ENCODE measurements at places on chromosomes 5 and 9.
A peak's percentile ranks its signal among the peaks of the same experiment; 100 is the strongest.

DNA sequence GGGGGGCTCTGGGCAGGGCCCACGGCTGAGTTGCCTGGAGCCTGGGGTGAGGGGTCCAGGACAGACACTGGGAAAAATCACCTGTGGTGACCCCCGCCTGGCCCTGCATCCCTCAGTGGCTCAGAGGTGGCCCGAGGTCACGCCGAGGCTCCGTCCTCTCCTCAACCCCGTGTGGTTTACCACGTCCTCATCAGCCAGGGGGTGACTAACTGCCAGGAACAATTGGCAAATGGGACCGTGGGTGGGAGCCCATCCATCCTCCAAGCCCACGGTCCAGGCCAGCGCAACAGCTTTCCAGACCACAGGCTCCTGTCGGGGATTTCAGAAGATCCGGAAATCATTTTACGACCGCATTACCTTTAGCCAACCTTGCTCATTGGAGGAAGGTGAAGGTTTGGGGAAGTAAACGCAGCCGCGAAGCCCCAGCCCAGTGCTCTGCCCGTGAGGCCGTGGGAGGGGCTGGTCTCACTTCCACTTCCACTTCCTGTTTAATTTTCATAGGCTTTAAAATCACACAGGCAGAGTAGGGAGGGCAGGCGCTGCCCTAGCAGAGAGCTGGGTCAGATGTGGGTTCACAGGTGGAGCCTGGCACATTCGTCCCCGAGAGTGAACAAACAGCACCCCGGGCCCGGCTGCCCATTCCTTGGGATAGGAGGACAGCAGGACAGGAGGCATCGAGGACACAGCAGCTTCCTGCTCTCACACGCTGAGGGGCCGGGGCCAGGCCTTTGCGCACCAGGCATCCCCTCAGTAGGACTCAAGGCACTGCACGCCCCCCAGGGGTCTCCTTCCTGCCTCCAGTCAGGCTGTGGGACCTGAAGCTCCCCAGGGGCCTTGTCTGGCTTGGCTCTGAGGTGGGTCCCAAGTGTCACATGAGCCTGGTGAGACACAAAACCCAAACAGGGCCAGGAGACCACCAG, 19.8 kb upstream of the SLC9A3 start:
- DNase-seq: peak; percentile 65

DNA sequence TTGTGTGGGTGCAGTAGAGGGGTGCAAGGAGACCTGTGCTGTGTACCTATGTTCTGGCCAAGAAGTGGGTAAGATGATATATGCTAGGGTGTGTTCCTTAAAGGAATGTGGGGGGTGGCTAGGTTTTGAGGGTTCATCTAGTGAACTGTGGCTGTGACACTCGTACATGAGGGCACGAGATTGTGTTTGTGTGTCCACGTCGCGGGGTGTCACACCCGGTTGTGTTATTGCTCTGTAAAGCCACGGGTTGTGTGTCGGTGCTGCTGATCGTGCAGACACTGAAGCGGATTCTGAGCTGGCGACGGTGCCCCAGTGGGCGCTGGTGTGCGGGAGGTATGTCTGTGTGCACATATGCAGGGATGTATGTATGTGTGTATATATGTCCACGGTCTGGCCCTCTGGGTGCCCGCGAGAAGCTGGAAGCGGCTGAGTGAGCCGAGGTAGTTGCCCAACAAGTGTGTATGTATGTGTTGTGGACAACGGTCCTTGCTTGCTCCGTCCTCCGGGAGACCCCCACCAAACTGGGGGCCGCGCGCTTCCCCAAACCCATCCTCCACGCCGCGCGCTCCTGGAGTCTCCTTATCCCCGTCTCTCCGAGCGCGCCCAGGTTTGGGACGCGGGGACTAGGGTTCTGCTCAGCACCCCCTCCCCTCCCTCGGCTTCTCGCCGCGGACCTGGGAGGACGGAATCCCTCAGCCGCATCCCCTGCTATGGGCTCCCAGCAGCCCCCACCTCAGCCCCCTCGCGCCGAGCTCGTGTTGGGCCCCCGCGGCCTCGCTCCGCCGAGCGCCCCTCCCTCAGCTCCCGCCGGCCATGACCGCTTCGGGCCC, 639 bp downstream of the PCDH1 start:
- DNase-seq: peak; percentile 56

- DNase-seq: no peak
Measured at GRCh38 chr5:135978212-135978631, 23.4 kb upstream of the LECT2 start.

- no peak for DNase-seq
Measured at GRCh38 chr9:20604562-20604961, 17.7 kb downstream of the MLLT3 start.

DNA sequence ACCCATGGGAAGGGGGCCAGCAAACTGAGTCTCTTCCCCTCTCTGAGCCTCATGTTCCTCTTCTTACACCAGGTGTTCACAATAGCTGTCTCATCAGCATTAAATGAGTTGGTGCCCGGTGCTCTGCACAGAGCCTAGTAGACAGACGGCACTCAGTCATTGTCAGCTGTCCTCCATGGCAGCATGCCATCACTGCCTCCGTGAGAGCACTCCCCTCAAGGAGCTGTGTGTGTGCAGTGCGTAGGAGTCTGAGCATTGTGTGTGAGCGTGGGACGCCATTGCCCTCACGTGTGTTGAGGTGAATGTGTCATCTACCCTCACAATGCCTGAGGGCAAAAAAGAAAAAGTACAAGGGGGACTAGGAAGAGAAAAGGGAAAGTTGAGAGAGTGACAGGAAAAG, 536.5 kb downstream of the CDK5RAP2 start:
- DNase-seq: no peak

GRCh38 chr5:120314191-120314590, 149.9 kb upstream of the PRR16 start:
- no peak for DNase-seq

DNA sequence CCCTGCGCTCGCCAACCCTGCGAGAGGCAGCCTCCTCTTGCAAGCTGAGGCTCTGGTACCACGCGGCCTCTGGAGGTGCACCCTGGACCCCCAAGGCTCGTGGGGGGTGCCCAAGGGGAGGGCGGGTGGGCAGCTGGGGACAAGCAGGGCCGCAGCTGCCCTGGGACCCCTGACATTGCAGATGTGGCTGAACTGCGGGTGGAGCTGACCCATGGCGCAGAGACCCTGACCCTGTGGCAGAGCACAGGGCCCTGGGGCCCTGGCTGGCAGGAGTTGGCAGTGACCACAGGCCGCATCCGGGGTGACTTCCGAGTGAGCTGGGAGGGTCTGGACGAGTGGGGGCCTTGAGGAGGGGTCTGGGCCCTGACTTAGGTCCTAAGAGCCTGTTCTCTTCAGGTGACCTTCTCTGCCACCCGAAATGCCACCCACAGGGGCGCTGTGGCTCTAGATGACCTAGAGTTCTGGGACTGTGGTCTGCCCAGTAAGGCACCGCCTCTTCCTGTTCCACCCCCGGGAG, 1.5 kb downstream of the MAMDC4 start:
- DNase-seq: no peak

GRCh38 chr5:39624890-39625289, 200.1 kb upstream of the DAB2 start:
- DNase-seq: no peak

GRCh38 chr9:117412841-117413240, 2.0 kb downstream of the ASTN2 start:
- DNase-seq: no peak

- DNase-seq: no peak
Measured at GRCh38 chr5:31860726-31861433, 221.9 kb downstream of the PDZD2 start.

DNA sequence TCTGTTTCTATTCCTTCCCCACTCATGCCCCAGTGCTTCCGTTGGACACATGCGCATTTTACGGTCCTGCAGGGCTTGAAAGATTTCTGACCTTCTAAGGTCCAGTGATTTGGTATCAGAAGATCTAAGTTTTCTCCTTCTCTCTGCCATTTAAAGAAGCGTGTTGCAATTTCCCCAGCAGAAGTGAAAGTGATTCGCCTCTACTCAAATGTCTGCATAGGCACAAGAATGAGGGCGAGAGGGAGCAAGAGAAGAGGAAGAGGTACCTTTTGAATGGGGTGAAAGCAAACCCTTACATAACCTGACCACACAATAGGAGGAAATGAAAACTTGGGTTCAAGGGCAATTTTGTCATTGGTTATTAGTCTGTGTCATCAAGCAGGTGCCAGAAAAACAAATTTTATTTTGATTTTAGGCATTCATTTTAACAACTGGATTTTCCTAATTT, 31.7 kb upstream of the NR3C1 start:
- DNase-seq: peak; percentile 77

DNA sequence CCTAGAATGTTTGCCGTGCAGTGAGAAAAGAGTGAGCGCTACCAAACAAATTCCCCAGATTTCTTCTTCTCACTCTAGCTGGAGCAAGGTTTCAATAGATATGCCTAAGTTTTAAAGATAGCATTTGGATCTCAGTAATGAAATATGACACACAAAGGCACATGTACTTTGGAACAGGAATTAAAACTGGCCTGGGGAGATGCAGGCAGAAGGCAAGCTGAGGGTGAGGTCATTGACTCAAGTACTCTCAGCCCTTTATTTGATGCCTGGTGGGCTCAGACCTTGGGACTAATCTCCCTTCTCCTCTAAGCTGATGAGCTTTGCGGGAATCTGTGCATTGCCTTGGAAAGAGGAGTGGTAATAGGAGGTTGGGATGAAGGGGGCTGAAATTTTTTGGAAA, 323.3 kb upstream of the SLC30A5 start:
- no peak for DNase-seq

DNA sequence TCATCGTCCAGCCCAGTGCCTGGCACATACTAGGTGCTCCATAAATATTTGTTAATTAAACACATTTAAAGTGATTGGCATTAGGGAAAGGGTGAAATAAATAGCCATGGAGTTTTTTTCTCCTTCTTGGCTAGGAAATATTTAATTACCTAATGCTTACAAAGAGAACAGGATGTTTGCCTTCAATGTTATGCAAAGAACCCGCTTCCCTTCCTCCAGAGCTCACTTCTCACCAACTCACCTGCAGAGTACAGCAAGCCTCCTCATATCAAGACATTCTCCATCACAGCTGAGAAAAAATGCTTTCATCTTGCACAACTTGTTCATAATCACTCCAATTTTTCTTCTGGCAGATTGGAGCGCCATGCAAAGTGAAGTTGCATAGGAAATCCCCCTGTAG, 161.7 kb upstream of the STK32A start:
- DNase-seq: no peak

DNA sequence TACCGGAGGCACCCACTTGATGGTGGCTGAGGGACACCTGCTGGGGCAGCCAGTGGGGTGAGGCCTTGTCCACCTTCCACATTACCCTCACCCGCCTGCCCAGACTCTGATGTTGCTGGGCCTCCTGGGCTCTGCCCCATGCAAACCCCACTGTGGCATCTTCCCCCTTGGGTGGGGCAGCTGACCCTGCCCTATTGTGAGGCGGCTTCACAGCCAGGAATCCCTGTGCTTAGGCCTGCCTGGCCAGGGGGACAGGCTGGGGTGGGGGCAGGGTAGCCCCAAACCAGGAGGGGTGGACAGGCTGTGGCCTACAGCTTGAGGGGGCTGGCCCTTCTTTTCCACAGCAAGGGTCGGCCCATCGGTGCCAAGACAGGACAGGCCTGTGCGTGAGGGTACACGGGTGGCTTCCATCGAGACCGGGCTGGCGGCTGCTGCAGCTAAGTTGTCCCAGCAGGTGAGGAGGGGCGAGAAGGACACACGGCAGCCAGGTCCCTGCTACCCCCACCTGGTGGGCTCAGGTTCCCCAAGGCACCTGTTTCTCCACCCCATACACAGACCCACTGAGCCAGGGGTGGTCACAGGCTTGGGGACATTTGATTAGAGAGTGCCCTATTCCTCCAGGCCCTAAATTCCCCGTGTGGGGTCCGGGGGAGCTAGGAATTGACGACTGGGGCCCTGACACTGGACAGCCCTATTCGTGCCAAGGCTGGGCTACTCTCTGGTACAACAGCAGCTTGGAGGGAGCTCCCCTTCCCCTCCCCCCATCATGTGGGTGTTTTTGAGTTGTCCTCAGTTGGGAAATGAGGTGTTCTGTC, 99.2 kb downstream of the PHF2 start:
- no peak for DNase-seq

GRCh38 chr5:79886925-79887655, 104.0 kb downstream of the MTX3 start:
- no peak for DNase-seq

DNA sequence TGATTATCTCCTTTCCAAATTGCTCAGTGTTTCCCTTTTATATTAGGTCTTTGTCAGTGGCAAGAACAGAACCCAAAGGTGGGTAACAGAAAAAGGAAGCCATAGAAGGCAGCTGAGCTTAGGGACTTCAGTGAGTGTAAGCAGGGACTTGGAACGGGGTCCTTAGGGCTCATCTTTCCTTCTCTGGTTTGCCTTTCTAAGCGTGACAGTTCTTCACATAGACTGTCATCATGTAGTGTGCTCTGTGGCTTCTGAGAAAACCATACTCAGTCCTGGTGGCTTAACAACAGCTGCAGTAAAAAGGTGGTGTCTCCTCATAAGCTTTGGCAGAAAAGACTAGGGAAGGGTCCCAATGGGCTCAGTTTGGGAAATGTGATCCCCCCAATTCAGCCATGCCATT, 108.8 kb downstream of the SLC12A2 start:
- no peak for DNase-seq

GRCh38 chr5:143030349-143030748, 260.2 kb downstream of the ARHGAP26 start:
- no peak for DNase-seq

- DNase-seq: no peak
Measured at GRCh38 chr5:167638816-167639215, 652.6 kb upstream of the WWC1 start.

GRCh38 chr9:12516573-12516972, 176.6 kb upstream of the TYRP1 start:
- DNase-seq: no peak

GRCh38 chr9:29394855-29395254, 1821.6 kb upstream of the C9orf72 start:
- DNase-seq: no peak

DNA sequence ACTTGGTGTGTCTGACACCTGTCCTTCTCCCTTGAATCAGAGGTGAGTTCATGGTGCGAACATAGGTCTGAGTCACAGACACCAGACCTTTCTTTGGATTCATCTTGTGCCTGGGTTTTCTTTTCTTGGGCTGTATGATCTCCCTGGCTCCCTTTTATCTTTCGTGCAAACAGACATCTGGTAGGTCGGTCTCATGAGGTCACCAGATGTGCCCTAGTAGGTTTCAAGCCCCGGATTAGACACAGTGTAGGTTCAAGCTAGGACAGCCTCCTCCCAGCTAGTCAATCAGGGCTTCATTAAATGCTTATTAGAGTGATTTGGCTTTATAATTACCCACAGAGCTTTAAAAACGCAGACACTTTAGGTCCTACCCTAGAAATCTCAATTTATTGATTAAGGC, 106.0 kb upstream of the MYO10 start:
- DNase-seq: no peak

DNA sequence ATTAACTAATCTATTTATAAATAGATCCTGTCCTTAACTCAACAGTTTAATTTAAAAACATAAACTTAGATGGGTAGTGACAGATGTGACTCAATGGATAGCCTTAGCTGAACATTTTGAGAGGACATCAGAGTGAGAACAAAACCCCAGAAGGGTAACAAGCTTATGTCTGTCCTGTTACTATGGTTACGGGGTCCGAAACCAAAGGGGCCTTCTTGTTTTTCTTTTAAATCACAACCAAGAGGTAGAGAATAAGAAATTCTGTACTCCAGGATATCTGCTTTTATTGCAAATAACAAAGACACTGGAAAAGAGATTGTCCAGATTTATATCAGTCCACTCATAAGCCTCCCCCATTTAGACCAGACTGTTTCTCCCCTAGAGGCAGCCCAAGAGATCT, 612.1 kb downstream of the MTRR start:
- DNase-seq: no peak

- no peak for DNase-seq
Measured at GRCh38 chr9:32345243-32345642, 39.2 kb upstream of the ACO1 start.

- DNase-seq: peak; percentile 1
Measured at GRCh38 chr5:170861917-170862766, at the start of gene RANBP17. TSS of gene RANBP17 (plus strand) at chr5:170862018.
